Fibroblast of lung (primary cell): ENCODE measurements at places on chromosomes 3 and 15.

GRCh38 chr15:49313650-49314049 is 109.4 kb upstream of the FGF7 start:
- peak; percentile 87 for DNase-seq

GRCh38 chr15:95857124-95857757 is 473.3 kb upstream of the NR2F2 start:
- peak; percentile 91 for DNase-seq

DNA sequence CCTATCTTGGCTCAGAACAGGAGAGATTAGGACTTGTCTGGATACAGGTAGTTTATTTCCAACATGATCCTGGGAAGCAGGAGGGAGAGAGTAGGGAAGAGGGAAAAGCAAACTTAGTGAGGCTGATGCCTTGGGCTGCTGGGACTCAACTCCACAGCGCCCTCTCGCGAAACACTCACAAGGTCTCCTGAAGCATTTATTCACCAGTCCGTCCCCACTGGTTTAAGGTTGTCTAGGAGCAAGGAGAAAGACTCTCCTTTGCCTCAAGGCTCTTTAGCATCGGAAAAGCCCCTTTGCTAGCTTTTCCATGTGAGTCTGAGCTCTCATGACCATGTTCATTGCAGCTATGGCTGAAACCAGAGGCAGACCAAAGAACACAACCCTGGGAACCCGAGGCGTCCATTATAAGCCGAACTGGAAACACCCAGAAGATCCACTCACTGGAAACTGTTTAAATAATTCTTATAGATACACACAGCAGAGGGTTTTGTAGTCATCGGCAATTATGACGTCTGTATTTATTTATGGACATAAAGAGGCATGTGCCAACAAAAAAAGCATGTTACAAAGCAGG is 244.5 kb downstream of the CD47 start:
- DNase-seq = peak; percentile 65

GRCh38 chr15:71195242-71195641 is 80.0 kb downstream of the THSD4 start:
- DNase-seq = no peak

- no peak for DNase-seq
These were observed 13.6 kb upstream of the AHSG start for GRCh38 chr3:186599142-186599784.

DNA sequence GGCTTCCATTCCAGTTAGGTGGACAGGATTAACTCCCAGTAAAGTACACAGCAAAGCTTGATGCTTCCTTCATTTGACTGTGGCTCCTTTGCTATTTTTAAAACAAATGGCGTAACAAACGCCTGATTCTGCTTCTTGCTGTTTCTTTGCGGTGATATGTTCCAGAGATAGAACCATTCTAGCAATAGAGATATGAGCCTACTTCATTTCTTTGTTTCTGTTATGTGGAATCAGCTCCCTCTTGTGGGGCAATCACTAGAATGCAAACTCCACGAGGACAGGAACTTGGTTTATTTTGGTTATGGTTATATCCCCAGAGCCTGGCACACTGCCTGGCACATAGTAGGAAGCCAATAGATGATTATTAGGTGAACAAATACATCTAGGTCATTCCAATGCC is 122.6 kb upstream of the SLC6A11 start:
- no peak for DNase-seq

DNA sequence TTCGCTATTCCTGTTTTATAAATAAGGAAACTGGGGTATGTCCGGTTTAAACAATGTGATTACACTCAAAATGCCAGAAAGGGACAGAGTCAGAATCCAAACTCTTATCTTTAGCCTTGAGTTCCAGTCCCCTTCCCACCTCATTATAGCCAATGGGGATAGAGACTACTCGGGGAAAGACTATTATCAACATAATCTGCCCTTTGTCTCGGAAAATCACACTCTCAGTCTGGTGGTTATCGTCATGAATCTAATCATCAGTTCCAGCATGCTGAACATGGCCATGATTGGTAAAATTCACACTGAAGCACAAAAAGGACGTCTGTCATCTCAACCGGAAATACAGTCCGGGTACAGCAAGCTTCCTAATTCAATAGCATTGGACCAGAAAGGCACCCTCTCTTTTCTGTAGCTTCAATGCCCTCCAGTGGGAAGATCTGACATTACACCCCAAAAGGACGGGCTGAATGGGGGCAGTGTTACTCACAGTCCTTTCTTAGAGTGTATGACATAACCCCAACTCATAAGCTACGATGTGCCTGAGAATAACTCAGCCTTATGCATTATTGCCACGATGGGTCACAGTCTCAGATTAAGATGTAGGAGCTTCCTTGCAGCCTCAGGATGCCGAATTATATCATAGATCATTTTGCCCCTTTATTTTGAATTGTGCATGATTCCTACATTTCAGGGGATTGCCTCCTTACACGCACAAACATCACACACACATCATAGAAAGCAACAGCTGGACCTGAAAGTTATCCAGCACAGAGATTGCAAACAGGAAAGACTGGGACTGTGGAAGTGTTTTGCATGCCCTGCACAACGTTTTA is 390.4 kb upstream of the LMCD1 start:
- peak; percentile 72 for DNase-seq

DNA sequence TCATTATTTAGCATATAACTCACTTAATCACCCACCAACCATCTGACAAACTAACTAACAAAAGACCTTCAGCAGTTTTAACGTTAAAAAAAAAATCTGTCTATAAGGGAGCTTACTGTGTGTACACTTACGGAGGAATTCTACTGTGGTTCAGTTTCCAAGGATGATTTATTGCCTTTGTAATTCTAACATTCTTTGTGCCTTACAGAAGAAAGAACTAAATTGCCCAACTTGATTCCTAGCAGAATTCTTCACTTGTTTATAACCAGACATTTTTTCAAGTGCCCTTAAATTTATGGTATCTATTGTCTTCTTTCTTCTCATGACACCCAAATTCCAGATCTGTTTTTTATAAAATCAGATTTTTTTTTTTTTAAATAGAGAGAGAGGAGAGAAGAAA is 119.7 kb upstream of the IGSF10 start:
- peak; percentile 89 for DNase-seq

DNA sequence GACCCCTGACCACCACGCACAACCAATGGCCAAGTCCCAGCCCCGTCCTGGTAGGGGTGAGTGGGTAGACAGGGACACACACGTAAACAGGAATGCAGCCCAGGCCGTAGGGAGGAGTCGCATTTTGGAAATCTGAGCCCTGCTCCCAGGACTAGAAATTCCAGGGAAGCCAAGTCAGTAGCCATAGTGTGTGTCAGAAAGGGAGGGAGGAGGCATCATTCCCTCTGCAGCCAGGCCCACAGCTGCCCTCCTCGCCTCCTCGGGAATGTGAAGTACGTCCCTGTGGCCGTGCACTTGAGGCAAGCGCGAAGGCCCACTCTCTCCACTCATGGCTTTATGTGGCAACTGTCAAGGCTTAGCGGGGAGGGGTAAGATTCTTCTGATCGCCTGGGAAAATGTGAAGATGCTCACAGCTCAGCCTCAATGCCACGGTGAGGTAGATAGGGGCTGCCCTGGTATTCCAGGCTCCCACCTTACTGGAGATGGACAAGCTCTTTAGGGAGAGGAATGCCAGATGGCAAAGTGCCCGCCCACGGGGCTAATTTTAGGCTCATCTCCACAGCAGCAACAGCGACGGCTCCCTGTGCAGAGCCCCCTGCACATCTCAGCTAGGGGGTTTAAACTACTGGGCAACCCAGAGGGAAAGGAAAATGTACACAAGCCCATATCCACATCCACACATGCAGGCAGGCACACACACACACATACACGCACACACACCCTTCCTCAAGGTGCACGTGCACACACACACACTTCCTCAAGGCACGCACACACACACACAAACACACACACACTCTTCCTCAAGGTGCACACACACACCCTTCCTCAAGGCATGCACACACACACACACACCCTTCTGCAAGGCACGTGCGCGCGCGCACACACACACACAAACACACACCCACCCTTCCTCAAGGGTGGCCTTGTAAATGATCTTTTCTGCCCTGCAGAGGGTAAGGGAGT is 65.5 kb downstream of the ADCY5 start:
- DNase-seq = peak; percentile 12

DNA sequence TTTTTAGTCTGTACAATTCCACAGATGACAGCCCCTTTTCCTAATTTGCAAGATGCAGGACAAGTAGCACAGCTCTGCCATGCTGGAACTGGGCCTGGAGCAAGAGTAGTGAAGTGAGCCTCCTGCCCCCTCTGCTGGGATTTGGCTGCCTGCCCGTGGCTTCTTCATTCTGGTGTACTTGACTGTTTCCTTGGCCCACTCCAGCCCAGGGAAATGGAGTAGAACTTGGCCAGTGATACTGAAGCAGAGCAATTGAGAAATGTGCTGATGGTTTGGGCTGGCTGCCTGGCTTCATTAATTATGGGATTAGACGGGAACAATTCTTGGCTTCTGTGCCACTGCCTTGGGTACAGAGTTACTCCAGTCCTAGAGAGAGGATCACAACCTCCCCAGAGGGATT is 2.8 kb downstream of the GPD1L start:
- DNase-seq = peak; percentile 97

GRCh38 chr3:155664925-155665695 is 79.8 kb downstream of the PLCH1 start:
- peak; percentile 89 for DNase-seq

DNA sequence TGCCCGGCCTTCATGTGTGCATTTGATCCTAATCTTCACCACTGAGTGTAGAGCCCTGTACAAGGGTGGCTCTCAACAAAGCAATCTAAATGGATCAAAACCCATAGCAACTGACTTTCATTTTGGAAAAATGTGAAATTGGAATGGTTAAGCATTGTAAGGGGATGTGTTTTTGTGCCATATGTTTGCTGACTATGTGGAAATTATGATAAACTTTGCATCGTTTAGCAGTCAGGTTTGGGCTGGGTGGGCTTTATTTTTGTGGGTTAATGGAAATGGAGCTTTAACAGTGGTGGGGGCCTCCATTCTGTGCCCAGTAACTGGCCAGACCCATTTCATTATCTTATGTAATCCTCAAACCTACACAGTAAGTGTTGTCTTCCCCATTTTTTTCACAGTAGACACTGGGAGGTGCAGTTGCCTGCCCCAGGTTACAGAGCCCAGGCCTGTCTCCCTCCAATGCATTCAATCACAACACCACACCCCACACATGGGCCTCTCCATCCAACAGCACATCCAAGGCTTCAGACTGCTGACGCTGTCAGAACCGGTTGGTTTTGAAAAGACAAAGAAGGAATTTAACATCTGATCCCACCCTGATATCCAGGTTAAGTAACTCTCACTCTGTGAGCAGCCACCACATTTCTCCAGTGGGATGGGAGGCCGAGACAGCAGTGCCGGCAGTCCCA is 136.3 kb upstream of the ABHD17C start:
- no peak for DNase-seq

DNA sequence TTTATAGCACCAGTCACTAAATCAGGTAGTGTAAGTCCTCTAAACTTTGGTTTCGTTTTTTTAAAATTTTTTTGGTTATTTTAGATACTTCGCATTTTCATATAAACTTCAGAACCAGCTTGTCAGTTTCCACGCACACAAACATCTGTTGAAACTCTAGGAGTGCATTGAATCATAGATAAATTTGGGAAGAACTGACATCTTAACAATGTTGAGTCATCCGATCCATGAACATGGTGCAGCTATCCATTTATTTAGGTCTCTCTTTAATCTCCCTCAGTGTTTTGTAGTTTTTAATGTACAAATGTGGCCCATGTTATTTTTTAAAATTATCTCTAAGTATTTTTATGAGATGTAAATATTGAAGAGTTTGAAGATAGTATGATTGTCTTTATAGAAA is 17.7 kb downstream of the TICRR start:
- no peak for DNase-seq

DNA sequence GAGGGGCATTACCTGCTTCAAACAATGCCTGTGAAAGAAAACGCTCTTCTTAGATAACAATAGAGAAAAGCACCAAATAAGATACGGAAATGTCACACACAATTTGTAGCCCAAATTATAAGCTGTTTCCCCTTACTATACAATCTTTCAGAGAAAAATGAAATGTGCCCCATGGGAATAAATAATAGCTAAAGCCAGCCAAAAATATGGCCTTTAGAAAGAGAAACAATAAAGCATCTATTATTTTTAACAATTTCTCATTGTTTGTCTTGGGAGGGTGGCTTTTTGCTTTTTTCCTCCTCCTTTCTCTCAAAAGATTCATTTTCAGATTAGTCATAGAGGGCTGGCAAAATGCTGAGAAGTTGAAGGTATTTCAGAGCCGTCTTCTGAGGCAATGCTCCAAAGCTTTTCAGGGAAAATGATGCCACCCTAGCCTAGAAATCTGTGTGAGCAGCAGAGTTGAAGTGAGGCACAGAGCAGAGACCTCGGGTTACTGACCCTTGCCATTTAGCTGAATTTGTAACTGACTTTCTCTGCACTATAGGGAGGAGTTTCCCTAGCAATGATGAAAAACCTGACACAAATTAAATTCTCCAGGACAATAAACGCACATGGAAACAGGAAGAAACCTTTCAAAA is 86.3 kb upstream of the PRICKLE2 start:
- peak; percentile 37 for DNase-seq

DNA sequence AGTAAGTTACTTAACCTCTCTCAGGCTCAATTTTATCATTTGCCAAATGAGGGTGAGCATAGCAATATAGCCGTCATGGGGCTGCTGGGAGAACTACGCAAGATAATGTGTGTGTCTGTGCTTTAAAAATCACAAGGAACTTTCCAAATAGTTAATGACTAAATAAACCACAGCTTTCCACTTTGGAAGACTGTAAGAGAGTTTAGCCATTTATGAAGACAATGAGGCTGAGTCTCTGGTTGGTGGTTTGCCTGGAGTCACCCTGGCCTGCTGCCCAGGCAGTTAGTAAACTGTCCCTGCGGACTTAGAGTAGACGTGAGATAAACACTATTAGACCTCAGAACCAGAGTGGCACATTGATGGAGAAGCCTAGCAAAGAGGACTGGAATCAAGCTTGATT is 357.7 kb downstream of the CLSTN2 start:
- no peak for DNase-seq

GRCh38 chr15:94164971-94165370 is 66.4 kb upstream of the MCTP2 start:
- DNase-seq = no peak

DNA sequence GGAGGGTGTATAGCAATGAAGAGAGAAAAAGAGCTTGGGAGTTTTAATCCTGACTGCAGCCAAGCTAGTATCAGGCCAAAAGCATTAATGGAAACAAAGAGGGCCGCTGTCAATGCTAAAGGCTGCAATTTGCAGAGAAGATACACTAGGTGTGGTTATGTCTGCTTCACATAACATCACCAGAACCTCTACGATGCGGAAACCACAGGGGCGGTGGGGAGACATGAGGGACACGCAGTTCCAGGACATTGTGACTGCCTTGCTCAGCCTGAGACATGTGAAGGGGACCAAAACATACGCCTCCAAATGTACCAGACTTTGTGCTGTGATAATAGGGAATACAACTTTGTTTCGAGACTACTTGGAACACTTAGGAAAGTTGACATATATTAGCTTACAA is 88.4 kb downstream of the APBA2 start:
- DNase-seq = no peak

GRCh38 chr3:60854791-60855190 is 396.5 kb downstream of the FHIT start:
- no peak for DNase-seq
